ENCODE measurements at places on chromosomes 2 and 18.

- DNase-seq = no peak
Observed at GRCh38 chr2:207315131-207315530, 149.4 kb upstream of the KLF7 start.

DNA sequence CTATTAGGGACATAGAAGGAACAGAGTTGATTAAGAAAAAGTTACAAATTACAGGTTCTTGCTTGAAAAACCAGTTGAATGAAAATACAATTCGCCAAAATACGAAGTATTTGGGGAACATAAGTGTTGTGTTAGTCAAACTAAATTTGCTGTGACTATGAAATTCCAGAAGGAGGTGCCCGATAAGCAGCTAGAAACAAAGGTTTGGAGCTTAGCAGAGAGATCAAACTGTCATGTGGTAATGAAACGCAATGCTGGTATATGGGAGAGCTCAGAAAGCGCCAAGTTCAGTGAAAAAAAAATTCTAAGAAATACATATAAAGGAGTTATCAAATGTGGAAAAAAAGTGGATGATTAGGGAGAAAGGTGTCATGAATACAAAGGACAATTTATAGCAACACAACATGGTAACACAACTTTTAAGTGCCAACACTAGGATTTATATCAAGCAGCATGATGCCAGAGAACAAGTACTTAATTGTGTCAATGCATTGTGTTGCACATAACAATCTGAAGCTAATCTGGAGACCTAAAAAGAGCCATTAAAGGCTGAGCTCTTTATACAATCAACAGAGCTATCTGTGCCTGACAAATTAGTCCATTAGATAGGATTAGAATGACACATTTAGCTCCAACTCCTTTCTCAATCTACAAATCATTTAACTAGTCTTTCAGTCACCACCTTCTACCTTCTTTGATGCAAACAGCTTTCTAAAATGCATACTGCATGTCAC is 31.2 kb downstream of the SMAD2 start:
- DNase-seq = no peak

DNA sequence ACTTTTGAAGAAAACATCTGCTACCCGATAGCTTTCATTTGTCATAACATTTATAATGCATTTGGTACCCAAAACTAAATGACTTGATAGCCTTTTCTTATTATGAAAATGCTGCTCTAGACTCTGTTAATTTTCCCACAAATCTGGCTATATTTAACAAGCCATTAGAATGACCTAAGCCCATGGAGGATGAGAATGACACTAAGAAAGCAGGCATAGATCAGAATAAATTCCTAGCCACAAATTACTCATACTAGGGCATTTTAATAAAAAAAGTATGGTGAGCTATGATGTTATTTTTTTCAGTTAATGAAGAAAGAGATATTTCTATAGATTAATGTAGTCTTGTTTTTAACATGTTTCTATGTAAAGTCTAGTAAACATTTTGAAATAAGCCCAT is 1728.3 kb downstream of the SUCLG1 start:
- DNase-seq = no peak

- DNase-seq = no peak
Observed at GRCh38 chr2:141911485-141912066, 219.2 kb downstream of the LRP1B start.

DNA sequence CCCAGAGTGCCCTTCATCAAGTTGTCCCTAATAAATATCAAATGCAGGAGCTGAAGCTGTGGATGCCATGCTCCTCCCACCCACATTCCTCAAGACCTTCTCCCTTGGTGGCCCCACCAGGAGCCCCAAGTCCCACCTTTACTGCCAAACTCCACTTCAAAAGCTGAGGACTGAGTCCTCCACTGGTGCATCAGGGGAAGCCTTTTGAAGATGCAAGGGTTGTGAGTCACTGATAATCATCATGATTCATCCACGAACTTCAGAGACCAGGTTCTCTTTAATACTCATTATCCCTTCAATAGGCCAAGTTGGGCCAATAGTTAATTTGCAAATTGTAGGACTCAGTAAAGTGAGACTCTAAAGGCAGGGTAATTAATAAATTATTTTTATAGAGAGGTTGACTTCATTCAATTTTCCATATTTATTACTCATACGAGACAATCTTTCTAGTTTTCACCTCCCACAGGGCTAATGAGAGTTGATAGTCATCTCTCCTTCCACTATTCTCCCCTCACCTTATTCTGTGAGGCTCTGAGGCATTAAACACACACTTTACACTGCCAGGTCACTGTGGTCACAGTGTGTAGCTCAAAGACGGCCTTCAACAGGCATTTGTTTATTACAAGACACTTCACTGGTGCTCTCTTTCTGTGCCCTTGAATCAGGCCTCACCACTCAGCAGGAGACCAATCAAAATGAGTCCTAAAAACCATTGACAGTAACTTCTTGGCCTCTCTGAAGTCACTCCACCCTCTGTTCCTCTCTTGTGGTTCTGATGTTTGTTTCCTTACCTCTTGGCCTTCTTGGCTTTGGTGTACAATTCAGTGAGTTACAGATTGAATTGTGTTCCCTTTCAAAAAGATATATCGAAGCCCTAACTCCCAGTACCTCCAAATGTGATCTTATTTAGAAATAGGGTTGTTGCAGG is 99.9 kb downstream of the TRIB2 start:
- DNase-seq = no peak

DNA sequence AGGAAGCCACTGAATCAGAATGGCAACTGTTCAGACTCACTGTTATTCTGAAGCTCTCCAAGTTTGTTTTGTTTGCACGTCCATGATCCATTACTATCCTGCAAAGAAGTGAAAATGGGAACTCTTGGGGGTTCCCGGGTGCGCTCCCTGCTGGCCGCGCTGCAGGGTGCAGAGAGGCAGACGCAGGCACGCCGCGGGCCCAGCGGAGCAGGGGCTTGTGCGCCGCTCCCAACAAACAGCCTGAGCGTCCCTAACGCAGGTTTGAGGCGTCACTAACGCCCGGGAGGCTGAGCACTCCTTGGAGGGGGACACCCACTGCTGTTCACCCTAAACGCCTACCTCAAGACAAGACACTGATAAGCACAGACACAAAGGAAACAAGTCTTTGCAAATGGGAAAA is 14.3 kb upstream of the PIEZO2 start:
- DNase-seq = no peak

DNA sequence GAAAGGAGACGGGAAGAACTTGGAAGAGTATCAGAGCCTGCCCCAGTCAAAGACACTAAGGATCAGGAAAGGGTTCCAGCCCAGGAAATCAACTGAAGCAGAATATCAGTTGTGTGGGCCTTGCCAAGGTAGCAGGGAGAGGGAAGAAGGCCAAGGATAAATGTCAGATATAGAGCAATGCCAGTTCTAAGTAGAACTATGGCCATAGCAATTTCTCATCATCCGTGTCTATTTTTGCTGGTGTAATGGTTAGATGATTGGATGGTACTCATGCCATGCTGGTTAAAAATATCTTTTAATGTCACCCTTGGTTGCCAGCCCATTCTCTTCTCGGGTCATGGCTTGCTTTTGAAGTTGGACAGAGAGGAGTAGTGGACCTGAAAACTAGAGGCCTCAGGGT is 41.9 kb downstream of the MAIP1 start:
- no peak for DNase-seq

DNA sequence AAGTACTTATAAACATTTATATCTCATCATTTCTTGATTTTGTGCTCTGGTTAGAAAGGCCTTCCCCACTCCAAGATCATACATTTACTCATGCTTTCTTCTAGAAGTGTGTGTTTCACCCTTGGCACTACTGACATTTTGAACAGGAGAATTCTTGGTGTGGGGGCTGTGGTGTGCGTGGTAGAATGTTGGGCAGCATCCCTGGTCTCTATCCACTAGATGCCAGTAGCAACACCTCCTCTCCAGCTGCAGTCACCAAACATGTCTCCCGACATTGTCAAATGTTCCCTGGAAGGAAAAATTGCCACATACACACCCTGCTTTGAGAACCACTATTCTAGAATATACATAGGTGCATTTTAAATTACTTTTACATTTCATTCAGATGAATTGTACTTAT is 8.7 kb upstream of the TGIF1 start:
- no peak for DNase-seq

- no peak for DNase-seq
Observed at GRCh38 chr2:238916176-238916874, 68.4 kb downstream of the TWIST2 start.

GRCh38 chr18:58927659-58928058 is 63.0 kb downstream of the ZNF532 start:
- no peak for DNase-seq

DNA sequence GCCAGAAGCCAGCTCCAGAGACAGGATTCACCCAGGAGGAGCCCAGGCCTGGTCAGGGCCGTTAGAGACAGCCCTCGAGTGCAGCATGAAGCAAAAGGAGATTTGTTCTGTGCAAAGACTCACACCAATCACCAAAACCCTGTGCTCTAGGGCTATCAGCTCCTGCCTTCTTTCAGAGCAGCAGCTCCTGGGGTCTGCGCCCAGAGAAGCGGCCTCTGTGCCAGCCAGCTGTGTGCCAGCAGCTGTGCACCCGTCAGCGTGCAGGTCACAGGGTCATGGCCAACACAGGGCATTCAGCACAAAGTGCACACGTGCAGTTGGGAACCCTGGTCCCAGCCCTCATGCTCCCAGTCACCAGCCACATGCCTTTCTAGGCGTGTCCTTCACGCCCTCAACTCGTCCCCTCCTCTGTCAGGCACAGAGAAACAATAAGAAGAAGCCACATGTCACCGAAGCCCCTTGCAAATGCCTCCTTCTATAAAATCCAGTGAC is 49.3 kb downstream of the ZNF516 start:
- no peak for DNase-seq

DNA sequence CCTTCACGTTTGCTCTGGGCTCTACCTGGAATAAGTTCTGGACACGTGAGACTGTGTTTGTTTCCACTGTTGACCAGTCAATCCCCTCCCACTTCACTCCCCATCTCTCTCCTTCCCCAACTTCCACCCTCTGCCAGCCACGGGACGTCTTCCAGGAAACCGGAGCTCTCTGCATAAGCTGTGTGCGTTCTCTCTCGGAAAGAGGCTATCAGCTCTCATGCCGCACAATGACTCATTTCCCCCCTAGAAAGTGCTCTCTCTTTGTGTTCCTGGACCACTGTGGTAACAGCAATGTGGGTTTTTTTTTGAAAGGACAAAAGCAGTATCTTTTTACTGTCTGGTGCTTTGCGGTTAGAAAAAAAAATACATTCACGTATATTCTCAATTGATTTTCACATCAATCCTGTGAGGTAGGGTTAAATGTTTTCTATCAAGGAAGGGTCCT is 10.2 kb downstream of the PROKR1 start:
- DNase-seq = no peak

- DNase-seq = no peak
Observed at GRCh38 chr2:207974216-207974605, 51.1 kb downstream of the PLEKHM3 start.

- DNase-seq = no peak
Observed at GRCh38 chr2:168157926-168158325, 89.5 kb downstream of the STK39 start.

DNA sequence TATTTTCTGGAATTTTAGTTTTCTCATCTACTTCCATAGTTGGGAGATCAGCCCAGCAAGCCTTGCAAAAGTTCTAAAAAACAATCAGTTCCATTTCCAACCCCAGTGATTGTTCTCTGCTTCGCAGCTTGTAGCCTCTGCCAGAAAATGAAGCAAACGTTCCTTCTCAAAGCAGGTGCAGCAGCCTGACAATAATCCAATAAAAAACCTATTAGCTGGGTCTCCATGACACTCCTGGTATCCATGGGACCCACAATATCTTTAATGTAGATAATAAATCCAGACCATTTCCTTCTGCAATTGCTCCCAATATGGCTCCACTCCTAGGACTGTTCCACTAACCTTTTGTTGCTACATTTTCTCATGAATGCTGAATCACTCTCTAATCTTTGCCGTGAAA is 140.8 kb upstream of the SETBP1 start:
- DNase-seq = no peak

- no peak for DNase-seq
Observed at GRCh38 chr2:47558768-47559684, 156.1 kb downstream of the MSH2 start.

- no peak for DNase-seq
Observed at GRCh38 chr18:523561-523960, 23.1 kb upstream of the COLEC12 start.

Data from stimulated activated CD8-positive, alpha-beta memory T cell treated with anti-CD3 and anti-CD28 coated beads, Interleukin-15, amount 100 ng/mL, for 4 hours (primary cell).